ENCODE measurements at places on chromosomes 7 and 10.

DNA sequence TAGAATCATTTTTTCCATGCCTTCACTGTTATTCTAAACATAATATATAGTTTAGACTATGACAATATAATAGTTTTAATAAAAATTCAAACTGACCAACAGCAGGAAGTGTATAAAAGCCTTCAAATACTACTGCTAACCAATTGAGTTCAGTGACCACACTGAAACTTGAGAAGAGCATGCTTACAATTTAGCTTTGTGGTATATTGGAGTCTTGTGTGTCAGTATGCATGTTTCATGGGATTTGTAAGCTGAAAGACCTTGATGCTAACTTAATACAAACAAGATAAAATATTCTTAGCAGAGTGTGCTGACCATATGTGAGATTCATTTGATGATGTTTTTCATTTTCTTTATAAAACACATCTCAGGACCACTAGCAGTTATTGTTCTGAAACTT is 395.5 kb downstream of the SUGCT start:
- no peak for DNase-seq

DNA sequence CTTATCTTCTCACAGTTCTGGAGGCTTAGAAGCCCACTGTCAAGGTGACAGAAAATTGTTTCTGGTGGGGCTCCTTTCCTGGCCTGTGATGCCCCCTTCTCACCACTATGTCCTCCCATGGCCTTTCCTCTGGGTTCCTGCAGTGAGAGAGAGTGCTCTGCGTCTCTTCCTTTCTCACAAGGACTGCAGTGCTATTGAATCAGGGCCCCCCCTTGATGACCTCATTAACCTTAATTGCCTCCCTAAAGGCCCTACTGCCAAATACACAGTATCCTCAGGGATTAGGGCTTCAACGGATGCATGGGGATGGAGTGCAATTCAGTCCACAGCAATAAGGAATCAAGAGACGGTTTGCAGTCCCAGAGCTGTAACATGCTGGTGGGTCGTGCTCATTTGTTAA is 82.0 kb upstream of the GRB10 start:
- DNase-seq: no peak

DNA sequence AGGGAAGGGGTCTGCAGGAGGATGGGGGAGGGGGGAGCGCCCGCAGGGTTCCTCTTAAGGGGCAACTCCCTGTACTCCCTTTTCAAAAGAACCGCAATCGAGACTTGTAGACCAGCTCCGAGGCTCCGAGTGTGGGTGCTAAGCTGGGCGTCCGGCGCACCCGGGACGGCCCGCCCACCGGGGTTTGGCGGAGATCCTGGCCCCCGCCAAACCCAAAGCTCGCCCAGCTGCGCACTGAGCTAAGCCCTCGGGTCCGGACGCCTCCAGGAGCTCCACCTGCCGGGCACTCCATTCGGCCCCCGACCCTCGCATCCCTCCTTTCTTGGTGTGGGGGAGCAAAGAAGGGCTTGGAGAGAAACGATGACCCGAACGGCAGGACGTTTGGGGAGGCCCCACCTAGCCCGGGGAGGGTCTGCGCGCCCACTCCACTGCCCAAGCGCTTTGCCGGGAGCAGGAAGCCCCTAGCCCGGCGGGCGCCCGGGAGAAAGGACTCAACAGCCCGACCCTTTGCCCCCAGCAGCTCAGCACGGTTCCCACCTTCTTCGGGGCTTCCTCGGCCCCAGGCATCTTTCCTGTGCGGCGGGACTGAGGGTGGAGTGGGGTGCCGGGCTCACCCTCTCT is 651 bp downstream of the AFAP1L2 start:
- no peak for DNase-seq

DNA sequence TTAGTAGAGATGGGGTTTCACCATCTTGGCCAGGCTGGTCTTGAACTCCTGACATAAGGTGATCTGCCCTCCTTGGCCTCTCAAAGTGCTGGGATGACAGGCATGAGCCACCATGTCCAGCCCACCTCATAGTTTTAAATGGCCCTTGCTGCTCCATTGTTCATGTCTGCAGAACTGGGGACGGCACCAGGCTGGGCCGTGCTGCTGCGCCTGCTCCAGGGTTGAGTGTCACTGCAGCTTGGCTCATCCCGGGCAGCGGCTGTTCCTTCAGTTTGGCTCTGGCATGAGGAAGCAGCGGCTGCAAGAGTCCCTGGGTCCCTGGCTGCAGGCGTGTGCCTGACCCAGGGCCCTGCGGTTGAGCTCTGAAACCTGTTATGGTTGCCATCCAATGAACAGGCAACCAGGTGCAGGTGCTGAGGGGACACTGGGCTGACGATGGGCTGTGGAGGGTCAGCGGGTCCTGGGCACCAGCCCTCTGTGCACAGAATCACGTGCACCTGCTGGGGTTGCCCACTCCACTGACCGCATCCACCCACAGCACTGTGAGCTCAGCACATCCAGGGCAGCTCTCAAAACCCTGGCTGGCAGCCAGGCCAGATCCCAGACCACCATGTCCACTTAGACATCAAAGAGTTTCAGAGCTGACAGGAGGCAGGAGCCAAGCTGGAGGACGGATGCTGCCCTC is 70.2 kb upstream of the PPP2R2D start:
- DNase-seq: no peak

DNA sequence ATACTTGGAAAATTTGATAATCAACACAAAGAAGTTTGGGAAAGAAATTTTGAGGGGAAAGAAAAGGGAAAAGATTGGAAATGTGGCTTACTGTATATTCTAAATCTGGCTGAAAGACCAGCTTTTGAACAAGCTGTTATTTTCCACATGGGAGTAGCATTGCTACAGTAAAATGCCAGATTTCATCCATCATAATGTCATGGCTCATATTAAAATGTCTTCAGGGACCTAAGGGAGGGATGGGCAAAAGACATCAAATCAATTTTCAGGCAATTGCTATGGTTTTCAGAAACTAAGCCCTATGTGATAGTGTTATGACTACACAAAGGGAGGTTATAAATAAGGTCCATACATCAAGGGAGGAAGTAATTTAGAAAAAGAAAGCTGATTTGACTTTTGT is 1116.9 kb upstream of the CELF2 start:
- no peak for DNase-seq
